ENCODE measurements at places on chromosomes 6 and 20.
A peak's percentile ranks its signal among the peaks of the same experiment; 100 is the strongest.

- DNase-seq, result no peak
These were observed 3.3 kb downstream of the MAPRE1 start for GRCh38 chr20:32823078-32823477.

DNA sequence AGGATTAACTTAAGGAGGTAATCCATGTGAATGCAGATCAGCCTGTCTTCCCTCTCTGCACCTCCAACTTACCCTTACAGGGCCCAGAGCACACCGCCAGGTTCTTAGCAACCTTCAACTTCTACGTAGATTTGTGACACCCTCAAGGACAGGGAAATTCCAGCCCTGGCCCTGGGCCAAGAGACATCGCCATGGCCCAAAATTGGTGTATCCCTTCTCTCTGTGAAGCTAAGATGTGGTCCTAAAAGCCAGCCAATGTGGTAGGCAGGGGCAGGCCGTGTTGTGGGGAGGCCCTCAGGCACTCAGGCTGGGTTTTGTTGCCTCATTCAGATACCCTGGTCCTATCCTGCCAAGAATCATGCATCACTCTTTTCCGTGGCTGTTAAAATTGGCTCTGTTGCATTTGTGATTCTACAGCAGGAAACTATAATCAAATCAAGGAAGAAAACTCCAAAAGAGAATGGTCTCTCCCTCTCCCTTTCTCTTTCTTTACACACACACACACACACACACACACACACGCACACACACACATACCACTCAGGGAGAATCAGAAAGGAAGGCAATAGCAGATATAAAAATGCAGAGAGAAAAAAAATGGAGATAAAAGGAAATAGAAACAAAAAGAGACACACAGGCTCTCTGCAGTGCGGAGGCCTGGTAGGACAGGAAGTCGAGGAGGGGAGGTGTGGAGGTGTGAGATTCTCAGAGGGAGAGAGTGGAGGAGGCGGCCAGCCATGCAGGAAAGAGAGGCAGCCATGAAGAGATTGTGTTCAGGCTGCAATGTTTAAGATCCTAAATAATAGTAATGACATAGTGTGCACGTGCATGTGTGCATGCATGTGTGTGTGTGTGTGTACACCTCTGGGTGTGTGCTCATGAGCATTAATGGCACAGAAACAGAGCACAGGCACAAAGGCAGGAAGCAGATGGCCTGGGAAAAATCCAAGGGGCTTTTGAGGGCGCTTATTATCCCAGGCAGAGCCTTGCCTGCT is 201.8 kb upstream of the LRFN2 start:
- no peak for DNase-seq

GRCh38 chr20:31890646-31891045 is 20.2 kb downstream of the TTLL9 start:
- no peak for DNase-seq

DNA sequence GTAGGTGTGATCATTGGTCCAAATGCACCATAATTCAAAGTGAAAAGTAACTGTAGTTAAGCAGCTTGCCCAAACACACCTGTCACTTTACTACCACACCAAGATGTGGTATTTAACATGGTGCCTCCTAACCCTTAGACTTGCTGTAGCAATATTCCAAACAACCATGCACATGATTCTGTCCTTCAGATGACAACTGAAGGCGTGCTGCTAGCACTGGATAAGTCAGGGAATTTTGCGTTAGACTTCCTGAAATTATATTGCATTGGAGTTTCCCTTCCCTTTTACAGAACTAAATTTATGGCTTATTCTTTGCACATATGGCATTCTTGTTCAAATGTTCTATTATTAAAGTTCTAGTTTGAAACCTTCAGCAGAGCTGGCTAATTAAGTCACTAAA is 106.2 kb downstream of the ARHGAP18 start:
- DNase-seq, result no peak

DNA sequence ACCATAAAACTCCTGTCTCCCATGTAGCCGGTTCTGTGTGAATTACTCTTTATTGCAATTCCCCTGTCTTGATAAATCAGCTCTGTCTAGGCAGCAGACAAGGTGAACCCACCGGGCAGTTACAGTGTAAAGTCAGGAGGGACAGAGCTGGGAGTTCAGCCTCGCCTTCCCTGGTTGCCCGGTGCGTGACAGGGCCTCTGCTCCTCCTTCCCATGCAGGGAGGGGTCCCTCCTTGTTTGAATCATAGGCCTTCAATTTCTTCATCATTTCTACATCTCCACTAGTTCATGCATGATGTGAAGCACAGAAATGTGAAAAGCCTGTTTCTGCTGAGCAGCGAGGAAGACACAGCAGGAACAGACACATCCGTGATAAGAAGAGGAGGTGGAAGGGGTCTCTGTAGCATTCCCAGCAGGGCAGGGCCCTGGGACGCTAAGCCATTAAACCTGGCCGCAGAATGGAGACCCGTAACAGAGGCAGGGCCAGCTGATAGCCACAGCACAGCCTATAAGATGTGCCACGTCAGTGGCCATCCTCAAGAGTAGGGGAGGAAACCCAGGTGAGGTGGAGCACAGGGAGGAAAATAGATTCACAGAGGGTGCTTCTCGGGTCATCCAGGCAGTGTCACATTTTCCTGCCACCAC is 106.7 kb upstream of the CST7 start:
- no peak for DNase-seq

DNA sequence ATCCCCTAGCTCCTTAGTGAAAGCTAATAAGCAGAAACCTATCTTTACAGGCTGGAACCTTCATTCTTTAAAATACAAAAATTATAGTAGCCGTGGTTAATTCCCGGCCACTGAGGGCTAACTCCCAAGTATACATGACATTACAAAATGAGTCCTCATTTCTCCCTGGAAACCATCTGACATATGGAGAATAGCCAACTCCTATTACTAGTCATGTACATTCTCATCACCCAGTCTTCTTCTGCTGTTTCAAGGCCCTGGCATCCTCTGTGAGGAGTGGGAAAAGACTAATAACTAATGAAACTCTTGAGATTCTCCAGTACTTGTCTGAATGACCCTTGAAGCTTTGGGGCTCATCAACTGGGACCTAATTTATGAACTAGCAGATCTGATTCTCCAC is 30.2 kb downstream of the CSNK2A1 start:
- DNase-seq, result no peak

GRCh38 chr6:157500022-157500421 is 119.0 kb downstream of the ZDHHC14 start:
- DNase-seq, result no peak

DNA sequence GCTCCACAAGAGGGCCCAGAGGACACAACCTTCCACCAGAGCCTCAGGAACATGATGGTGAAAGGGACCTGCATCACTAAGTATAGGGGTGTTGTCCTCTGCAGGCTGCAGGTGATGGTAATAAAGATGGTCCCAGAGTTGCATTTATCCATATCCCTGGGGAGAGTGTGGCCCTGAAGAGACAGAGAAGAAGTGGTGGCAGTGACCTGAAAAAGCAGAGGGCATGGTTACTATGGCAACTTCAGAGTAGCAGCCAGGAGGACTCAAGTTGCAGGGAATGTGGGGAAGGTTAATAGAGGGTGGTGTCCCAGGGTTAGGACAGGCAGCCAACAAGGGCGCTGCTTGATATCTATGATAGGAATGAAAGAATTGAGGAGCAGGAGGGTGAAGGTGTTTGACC is 57.1 kb downstream of the HLA-A start:
- no peak for DNase-seq

DNA sequence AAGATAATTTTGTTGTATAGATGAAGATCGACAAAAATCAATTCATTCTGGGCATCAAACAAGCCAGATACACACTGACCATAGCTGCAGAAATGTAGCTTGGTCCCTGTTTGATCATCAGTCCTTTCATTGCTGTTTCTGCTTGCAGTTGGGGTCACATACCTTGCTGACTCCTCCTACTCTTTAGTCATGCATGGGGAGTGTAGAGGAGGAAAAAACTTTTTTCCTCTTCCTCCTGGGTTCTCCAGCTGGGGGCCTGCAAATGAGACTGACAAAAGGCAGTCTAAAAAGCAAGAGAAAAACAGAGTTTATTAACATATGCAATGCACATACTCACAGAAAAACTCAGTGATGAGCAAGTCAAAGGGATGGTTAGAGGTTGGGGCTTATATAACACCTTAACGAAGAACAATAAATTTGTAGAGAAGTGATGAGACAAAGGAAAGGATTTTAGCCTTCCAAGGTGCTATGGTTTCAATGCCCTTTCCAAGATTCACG is 105.8 kb downstream of the QRSL1 start:
- DNase-seq, result no peak

DNA sequence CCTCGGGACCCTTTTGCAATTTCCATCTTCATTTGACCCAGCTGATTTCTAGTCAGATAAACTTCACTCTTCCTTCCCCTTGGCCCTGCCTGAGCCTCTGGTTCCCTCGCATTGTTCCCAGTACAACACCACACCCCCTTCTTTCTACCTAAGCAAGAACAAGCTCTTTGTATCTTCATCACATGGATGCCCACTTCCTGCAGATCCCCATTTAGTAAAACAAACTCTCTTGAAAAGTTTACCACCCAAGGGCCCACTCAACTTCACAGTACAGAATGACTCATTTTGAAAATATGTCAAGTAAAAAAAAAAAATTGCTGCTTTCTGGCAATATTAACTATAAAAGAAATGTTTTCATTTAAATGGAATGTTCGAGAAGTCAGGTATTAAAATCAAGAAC is 5.2 kb downstream of the FAXC start:
- DNase-seq, result no peak

GRCh38 chr6:136012198-136012887 is 160.8 kb downstream of the PDE7B start:
- no peak for DNase-seq

- no peak for DNase-seq
These were observed 112.1 kb downstream of the DLL1 start for GRCh38 chr6:170178561-170179477.

DNA sequence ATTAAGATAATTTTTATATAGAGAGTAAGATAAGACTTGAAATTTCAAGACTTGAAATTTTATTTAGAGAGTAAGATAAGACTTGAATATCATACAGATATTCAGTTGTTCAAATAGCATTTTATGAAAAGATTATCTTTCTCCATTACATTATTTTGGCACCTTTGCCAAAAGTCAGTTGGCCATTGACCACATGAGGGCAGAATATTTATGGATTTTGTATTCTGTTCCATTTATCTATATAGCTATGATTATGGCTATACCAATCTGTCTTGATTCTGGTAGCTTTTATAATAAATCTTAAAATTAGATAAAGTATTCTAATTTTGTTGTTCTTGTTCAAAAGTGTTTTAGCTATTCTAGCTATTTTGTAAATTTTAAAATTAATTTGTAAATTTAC is 537.9 kb upstream of the GJE1 start:
- DNase-seq, result no peak

- no peak for DNase-seq
These were observed 28.7 kb upstream of the SIRPG start for GRCh38 chr20:1686151-1686748.

- DNase-seq, result no peak
These were observed 71.1 kb upstream of the RUNX2 start for GRCh38 chr6:45256697-45257695.

GRCh38 chr20:57794600-57795341 is 85.0 kb upstream of the PMEPA1 start:
- no peak for DNase-seq

DNA sequence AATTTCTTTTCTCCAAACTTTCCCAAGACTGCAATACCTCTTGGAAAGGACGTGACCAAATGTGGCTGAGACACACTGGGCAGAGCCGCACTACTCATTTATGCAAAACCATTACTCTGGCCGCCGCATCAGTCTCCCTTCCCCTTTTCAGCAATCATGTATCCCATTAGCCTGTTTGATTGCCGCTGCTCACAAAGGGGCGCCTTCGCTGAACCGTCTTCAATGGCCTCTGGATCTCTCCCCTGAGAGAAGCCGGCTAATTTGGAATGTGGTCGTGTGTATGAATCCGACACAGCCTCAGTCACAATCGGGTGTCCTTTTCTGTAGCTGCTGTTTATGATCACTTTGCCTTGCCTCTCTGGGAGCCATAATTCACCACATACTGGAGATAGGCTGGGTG is 361.1 kb downstream of the ZFAND3 start:
- DNase-seq, result peak; percentile 21

DNA sequence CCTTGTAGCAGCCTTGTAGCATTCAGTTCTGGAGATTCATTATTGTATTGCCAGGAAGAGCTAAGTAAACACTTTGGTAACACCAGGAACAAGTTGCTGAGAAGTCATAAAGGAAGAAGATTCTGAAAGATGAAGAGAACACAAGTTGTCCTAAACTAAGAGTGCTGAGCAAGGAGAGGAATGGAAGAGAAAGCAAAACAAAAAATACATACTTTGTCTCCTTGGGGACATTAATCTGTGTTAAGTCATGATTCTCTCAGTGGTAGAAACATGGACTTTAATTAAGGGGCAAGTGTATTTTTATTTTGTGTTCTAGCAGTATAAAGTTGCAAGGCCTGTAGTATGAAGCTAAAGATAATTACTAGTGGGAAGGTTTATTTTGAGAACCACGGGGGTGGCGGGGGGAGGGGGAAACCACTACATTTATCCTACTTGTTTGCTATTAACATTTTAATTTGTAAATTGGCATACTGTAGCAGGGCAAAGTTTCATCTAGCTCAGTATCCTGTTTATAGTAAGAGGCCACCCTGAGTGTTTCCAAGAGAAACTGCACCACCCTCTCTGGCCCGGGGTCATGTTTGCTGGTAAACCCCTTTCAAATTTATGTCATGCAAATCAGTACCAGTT is 463.0 kb downstream of the CDKAL1 start:
- no peak for DNase-seq

Data from NCI-H2227 treated with DMSO at 0.1 percent for 48 hours (cell line).